Stimulated activated CD4-positive, alpha-beta T cell treated with anti-CD3 and anti-CD28 coated beads, Interleukin-1b, Interleukin-23, amount 100 ng/mL, for 4 hours (primary cell): ENCODE measurements at places on chromosomes 12 and 14.

GRCh38 chr14:93954900-93955849 is 21.2 kb downstream of the ASB2 start:
- DNase-seq, result no peak

- no peak for DNase-seq
These were observed 16.4 kb upstream of the RAB35 start for GRCh38 chr12:120132863-120133385.

- DNase-seq, result no peak
These were observed 395.2 kb downstream of the RPL10L start for GRCh38 chr14:46256381-46256780.

- no peak for DNase-seq
These were observed 2.4 kb downstream of the EXD2 start for GRCh38 chr14:69193721-69194120.

DNA sequence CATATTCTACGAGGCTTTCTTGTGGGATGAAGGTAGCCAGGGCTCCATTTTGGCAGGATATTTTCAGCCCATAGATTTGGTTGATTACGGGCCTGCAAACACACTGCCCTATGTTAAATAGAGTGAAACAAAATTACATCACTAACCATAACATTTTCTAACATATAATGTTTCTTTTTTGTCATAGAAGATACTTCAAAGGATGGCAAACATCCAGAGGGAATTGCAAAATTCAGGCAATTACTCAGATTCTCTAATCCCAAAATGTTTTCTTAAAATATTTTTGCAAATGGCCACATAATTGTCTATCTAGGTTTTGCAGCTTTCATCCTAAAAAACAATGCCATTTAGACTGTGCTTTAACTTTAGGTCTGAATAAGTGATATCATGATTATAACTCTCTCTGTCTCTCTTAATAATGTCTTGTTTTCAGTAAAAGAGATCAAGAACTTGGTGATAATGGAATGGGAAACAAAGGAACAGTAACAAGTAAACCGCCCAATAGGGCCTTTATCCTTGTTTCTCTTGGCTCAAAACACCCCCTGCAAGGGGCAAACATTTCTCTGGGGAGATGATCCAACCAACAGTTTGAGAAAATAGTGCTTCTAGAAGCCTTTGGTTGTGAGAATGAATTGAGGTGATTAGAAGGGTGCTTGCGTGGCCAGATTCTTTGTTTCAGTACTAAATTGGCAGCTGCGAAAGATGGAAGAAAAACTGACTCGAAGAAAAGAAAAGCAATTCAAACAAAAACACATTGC is 54.4 kb upstream of the BTG1 start:
- DNase-seq, result no peak

- no peak for DNase-seq
These were observed 10.2 kb downstream of the PZP start for GRCh38 chr12:9198012-9198411.

- peak; percentile 18 for DNase-seq
These were observed 1.0 kb upstream of the SLC38A2 start for GRCh38 chr12:46373301-46374296.

DNA sequence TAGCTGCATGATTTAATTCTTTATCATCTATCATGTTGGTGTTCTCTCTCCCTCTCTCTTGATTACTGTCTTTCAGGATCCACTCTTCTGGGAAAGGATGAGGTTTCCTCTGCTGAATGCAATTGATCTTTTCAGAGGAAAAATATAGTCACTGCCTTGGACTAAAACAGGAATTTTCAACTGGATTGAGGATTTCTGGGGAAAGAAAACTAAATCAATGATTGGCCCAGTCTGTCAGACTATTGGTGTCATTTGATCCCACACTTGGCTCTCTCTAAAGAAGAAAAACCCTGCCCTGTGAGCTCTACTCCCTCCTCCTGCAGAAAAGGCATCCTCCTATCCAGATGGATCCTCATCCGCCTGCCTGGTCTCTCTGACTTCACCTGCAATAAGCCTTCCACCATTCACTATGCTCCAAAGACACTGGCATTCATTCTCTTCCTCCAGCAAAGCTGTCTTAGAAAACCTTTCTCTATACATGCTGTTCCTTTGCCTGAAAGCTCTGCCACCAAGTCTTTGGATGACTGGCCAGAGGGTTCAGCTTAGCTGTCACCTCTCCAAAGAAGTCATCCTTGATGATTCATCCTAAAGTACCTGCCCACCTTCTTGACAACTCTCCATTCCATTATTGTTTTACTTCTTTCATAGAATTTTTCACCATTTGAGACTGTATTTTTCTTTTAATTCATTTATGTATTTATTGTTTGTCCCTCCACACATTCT is 127.7 kb upstream of the CAND1 start:
- no peak for DNase-seq

DNA sequence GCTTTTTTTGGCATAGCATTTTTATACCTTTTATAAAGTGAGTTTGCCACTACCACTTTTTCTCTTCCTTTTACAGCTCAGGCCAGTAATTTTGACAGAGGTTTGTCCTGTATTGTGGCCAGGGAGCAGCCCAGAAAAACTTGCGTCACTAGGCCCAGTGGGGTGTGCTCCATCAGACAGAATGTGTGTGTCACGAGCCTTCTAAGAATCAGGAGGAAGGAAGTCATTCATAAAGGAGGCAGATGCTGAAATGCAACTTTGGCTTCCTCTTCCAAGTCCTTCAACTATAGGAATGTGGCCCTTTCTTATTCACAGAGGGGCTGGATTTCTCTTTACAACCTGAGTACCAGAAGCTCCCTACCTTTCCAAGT is 10.1 kb upstream of the RAB35 start:
- DNase-seq, result no peak
